CD14-positive monocyte (primary cell): ENCODE measurements at places on chromosomes 3 and 15.

- DNase-seq, result no peak
Observed at GRCh38 chr3:84961011-84961410, 2.2 kb downstream of the CADM2 start.

DNA sequence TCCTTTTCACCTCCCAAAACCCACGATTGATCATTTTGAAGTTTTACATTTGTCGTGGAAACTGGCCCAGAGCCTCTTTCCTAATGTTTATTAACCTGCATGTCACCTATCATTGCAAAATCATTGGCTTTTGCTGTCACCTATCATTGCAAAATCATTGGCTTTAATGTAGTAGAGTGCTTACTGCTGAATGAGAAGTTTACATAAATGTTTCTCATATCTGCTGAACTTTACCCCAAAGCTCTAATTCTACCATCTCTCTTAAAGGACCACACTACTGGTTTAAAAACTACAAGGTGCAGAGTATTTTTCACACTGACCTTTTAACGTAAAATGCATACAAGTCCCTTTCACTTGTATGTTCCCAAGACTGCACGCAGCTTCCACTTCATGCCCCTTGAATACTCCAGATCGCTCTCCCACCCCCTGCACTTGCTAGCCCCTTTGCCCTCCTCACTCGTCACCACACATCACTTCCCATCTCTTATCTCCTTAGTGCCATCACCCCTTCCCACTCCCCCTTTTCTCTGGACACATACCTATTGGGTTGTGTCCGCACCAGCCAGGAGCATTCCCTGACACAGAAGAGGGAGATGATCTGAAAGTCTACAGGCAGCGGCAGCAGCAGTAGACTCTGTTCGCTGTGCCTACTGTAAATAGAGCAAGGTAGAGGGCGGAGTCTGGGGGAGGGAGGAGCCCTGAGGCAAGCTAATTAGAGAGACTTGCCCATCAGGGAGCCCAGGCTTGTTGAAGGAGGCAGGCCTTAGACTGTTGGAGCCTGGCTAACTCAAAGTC is 30.2 kb upstream of the ATOSA start:
- no peak for DNase-seq

GRCh38 chr3:40677749-40678148 is 153.0 kb downstream of the ZNF621 start:
- DNase-seq, result no peak

DNA sequence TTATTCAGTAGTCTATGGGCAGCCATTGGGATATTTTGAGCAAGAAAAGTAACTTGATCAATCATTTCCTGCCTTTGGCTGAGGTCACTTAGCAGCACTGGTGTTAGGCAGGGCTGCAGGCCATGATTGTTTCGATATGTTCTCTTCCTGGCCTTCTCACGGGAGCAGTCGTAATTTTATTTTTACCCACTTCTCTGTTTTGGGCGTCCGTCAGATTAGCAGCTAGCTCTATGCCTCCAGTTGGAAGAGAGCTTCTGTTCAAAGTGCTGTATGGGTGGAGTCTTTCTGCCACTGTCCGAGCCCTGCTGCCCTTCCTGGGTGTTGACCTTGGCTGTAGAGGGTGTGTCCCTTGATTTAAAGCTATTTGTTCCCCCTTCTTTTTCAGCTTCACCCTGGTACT is 123.4 kb upstream of the ROPN1 start:
- DNase-seq, result no peak

- no peak for DNase-seq
Observed at GRCh38 chr15:48333540-48333939, 2.3 kb downstream of the DUT start.

DNA sequence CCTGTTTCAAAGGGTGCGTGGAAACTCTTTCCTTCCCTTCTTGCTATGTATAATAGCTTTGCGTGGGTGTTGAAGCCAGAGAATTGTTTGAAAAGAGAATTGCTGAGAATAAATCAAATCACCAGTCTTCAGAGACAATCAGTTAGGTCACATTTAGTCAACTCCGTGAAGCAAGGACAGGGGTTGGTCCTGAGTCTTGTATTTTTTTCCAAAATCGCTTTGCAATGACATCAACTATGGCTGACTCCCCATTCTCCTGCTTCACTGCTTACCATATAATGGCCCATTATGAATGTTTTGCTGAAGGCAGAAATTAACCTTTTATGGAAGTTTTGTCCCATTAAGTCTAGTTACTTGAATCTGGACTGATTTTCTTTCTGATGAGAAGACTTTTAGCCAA is 852.8 kb downstream of the AGBL1 start:
- no peak for DNase-seq

- DNase-seq, result no peak
Observed at GRCh38 chr3:72032441-72033135, 247.6 kb upstream of the PROK2 start.

DNA sequence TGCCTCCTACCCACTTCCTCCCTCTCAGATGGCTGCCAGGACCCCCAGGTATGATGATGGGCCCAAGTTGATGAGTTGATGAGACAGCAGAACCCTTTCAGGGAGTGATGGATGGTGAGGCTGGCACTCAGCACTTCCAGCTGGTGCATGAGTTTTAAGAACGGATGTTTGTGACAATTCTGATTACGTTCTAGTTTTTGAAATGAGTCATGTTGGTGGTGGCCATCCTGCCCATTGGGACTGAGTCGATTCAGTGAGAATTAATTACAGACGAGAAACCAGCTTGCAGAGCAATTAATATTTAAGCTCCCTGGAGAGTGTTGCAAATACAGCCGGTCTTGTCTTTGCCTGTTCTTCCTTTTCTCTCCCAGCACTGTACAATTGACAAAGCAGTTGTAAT is 56.9 kb upstream of the NR2C2 start:
- no peak for DNase-seq

DNA sequence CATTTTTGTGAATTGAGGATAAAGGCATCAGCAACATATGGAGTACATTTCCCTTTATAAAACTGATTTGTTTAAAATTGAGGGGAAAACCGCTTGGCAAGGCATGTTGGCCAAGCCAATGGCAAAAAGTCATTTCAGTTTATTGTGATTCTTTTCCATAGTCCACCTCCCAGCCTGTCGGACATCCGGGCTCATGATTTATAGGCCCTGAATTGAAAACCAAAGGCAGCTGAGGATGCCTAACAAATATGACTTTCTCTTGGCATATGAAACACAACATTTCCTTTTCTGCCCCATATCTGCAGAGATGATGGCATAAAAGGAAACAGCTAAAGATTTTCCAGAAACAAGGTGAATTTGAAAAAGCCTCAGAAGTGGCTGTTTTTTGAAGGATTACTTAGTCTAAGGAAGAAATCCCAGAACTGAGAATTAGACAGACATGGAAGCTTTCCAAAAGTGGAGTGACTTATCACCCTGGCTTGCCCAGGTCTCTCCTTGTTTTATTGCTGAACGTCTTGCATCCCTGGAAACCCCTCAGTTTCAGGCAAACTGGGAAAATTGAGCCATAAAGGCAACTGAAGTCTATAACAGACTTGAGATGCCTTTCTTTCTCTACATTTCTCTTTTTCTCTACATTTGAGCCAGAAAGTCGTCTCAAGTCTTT is 74.0 kb downstream of the COL8A1 start:
- DNase-seq, result no peak

DNA sequence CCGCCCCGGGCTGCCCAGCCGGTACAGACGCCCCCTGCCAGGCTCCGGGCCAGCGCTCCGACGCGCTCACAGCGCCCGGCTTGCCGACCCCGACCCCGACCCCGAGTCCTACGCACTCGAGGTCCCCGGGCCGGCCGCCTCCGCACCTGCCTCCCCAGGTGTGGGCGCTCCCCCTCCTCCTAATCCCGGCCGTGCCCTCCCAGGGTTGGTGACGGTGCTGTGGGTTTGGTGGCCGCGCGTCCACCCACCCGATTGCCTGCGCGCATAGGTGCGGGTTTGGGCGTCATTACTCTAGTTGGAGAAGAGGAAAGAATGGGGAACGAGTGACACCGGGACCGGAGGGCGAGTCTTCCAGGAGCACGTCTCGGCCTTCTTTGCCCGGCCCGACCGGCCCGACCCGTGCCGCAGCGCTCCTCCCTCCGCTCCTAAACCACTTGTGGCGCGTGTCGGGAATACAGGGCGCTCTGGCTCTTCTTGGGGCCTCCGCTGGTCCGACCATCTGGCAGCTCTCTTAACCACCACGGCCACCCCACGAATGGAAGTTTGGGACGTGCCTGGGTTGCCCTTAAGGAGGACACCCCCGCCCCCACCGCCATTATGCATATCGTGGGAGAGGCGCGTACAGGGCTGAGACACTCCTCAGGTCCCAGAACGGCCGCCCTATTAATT is 810 bp upstream of the THRB start:
- DNase-seq, result no peak

GRCh38 chr15:50339717-50340116 is 15.3 kb downstream of the GABPB1 start:
- DNase-seq, result no peak

GRCh38 chr3:66581256-66581655 is 80.4 kb upstream of the LRIG1 start:
- DNase-seq, result no peak

GRCh38 chr3:177037241-177037640 is 160.0 kb downstream of the TBL1XR1 start:
- DNase-seq, result no peak

DNA sequence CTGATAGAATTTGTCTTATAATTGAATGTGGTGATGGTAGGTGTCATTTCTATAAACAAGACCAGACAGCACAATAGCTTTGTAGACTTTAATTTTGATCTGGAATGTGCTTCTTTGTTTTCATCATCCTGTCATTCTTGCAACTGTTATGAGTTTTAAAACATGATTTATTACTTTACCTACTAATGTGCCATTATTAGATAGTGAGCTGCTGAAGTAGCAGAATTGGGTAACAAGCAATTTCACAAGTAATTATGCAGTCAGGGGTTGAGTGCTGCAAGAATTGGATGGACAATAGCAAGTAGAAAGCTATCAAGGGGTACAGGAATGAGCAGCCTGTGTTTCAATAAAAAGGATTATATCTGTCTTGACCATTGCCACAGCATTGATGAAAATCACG is 975.6 kb downstream of the ROBO1 start:
- DNase-seq, result no peak

GRCh38 chr15:50137330-50137761 is 18.3 kb upstream of the ATP8B4 start:
- peak; percentile 12 for DNase-seq

DNA sequence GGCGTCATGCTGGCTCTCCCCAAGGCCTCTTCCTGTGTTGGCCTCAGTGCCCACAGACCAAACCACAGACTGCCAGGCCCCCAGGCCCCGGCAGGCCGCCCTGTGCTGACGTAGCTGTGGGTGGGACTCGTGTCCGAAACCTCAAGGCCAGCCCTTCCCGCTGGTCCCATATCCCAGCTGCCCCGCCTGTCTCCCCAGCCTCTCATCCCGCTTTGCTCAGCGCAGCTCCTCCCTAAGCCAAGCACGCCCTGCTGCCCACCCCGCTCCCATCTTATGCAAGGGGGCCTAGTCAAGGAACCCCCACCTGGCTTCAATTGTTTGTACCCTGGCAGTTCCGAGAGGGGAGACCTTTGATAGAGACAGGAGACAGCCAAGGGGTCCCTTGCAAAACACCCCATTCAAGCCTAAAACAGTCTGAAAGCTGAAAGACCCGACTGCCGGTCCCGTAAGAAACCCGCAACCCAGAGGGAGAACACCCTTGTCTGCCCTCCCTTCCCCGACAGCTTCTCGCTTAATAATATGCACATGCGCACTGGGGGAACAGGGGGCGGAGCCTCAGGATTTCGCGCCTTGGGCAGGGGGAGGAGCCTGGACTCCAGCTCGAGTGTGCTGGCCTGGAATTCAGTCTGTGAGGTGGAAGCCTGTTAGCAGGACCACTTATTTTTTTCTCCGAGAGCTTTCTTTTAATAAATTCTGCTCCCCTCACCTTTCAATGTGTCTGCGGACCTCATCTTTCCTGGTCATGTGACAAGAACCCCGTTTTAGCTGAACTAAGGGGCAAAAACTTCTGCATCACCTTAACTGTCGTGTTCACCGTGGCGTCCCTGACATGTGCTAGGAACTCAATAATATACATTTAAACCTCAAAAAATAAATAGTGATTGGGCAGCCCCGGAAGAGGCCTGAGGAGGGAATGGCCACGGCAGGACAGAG is 17.2 kb downstream of the TNFAIP8L3 start:
- DNase-seq, result peak; percentile 85

GRCh38 chr3:194163697-194164096 is 27.7 kb downstream of the HES1 start:
- DNase-seq, result no peak

DNA sequence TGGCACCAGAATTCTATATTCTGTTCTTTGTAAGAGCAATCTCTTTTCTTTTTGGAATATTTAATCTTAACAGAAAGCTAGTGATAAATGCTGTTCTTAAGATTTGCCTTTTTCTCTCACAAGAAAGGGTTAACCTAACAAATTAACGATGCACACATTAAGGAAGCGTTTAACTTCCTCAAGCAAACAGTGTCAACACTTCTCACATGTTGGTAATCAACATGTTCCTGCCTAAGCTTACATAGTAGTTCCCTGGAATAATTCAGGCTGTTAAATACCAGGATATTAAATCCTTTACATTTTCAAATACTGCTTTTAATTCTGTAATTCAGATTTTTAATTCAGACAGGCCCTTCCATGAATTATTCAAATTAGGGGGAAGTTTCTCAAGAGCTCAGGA is 67.4 kb upstream of the RPL35A start:
- DNase-seq, result peak; percentile 36

DNA sequence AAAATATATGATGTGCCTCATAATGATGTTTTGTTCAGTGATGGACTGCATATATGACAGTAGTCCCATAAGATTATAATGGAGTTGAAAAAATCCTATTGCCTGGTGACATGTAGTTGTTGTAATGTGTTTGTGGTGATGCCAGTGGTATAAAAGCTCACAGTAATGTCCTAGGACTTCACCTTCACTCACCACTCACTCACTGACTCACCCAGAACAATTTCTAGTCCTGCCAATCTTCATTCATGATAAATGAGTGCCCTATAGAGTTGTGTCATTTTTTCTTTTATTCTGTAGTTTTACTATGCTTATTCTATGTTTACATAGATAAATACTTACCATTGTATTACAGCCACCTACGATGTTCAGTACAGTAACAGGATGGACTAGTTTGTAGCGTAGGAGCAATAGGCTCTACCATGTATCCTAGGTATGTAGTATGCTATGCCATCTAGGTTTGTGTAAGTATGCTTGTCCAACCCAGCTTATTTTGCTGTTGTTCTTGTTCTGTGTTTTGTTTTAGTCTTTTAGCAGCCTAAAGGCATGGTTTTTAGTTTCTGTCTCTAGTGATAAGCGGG is 88.5 kb upstream of the LRRFIP2 start:
- no peak for DNase-seq

DNA sequence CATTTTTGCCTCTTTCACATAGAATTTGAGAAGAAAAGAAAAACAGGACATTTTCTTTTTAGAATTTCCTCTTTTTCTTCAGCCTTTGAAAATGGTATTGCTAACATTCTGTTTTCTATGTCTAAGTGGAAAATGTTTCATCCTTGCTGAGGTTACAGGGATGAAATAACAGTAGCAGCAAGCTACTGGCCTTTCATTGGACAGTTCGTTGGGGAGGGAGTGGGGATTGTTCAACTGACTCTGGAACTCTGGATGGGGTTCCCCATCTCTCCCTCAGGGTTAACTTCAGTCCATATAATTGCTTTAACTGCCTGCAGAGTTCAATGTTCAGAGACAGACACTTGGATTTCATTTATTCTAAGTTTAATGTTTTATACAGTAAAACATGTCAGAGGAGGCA is 346.0 kb downstream of the NLGN1 start:
- DNase-seq, result no peak

- no peak for DNase-seq
Observed at GRCh38 chr3:59856934-59857460, 807.2 kb upstream of the CFAP20DC start.
